Upper lobe of left lung (tissue), 6 donors: ENCODE measurements at places on chromosomes 1 and 21.

DNA sequence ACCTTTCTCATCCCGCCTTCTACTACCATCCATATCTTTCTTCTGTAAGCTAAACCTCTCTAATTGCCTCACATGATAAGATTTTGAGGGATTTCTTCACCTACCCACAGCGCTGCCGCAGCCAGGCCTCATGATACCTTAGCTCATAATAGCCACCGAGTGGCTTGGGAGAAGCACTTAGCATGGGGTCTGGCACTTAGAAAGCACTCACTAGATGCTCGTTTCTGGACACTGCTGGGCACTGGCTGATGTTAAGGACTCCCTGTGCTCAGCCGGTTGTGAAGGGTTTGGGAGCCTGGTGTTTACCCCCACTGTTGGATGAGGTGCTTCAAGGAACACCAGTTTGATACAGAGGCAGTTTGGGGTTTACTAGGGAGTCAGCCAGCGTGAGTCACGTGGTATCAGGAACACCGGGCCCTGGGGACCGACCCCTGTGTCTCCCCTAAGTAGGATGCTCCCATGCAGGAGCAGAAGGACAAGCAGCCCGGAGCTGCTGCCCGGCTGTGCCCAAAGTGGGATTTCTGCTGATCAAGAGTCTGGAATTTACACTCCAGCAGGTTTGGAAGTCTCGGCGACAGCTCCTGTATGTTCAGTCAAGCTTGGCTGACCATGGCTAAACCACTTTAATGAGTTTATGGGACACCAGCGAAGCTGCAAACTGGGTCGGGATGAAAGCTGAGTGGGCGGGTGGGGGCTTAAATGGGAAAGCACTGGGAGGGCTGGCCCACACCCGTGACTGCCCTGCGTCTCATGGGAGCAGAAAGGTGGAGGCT is 63.3 kb downstream of the GALNT2 start:
- H3K4me3 ChIP-seq = no peak overlapping the region
- H3K27ac ChIP-seq = no peak overlapping the region
- DNase-seq = no peak
- H3K4me1 ChIP-seq = peaks cover 9% of the 10 kb centered on the region
- H3K27me3 ChIP-seq = no peaks in the 10 kb centered on the region

- no peak for DNase-seq
- no peak overlapping the region for H3K4me3 ChIP-seq
- H3K27ac ChIP-seq = no peak overlapping the region
- peaks cover 7% of the 10 kb centered on the region for H3K4me1 ChIP-seq
Measured at GRCh38 chr21:34113842-34114241, 40.5 kb downstream of the MRPS6 start.

DNA sequence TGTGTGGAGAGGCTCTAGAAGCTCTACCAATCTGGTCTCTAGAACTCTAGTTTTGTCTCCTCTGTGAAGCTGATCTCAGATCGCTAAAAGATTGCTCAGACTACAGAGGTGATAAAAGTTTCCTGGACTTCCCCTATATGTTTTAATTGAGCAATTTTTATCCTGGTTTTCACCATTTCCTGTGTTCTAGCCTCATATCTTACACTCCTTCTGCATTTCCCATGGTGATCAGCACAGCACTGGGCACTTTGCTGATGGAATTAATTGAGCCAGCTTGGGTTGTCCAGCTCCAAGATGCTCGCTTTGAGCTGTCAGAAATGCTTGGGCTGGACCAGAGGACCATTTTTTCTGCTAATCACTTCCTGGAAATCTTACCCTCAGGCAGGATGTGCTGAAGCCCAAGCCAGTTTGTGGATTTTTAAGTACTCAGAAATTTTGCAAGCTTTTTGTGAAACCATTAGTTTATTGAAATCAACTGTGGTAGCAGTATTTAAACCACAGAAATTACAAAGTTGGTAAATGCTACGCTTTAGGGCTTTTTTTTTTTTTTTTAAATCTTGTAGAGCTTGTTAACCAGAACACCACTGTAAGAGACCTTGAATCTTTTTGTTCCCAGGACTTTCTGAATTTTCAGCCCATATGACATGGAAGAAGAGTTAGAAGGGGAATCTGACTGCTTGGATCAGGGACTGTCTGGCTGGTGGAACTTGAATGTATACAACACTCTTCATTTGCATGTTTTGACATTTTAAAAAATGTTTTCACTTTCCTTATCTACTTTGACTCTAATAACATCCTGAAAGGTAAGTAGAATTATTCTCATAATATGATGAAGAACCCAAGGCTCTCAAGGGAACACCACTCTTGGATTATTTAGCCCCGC is 28.4 kb downstream of the CD48 start:
- H3K27ac ChIP-seq = peak overlapping the region; percentile 6
- H3K4me1 ChIP-seq = peaks cover 14% of the 10 kb centered on the region
- H3K27me3 ChIP-seq = no peaks in the 10 kb centered on the region
- no peak for DNase-seq

GRCh38 chr1:24315391-24315790 is 3.8 kb upstream of the GRHL3 start:
- no peaks in the 10 kb centered on the region for H3K36me3 ChIP-seq
- no peak overlapping the region for H3K4me3 ChIP-seq
- H3K4me1 ChIP-seq = peaks cover 14% of the 10 kb centered on the region
- H3K27me3 ChIP-seq = no peaks in the 10 kb centered on the region
- DNase-seq = no peak
- H3K27ac ChIP-seq = no peak overlapping the region

- no peak overlapping the region for H3K27ac ChIP-seq
- H3K27me3 ChIP-seq = no peaks in the 10 kb centered on the region
- DNase-seq = no peak
- H3K4me3 ChIP-seq = no peak overlapping the region
Measured at GRCh38 chr21:41823906-41824305, 55.2 kb downstream of the PRDM15 start.
